NT2/D1 (cell line): ENCODE measurements at places on chromosomes 6 and 20.

DNA sequence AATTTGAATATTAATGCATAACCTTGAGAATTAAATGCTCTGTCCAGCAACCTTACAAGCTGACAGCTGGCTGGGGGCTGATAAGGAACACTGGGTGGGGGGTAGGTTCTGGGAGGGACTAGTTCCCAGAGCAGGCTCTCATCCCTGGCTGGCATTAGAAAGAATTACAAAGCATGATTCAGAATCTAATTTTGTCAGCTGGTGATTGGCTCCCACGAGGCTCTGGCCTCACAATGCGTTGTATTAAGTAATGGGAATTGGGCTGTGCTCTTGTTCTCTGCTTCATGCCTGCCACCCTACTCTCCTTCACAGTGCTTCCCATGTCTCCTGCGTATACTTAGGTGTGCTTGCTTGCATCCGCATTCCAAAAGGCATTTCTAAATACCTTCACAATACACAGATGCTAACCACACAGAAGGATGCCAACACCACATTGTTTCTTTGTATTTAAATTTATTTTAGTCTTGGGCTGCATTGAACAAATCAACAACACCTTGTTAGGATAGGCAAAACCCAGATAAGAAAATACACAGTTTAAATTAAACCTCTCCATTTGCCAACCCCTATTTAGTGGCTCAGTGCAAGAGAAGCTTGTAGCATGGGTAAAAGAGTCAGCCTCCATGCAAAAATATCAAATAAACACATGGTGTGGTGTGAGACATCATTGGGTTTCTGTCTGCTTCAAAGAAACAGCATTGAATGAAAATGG lies 434.5 kb upstream of the JAG1 start:
- no peak for DNase-seq

GRCh38 chr20:63696306-63696627 lies 185 bp upstream of the TNFRSF6B start:
- DNase-seq, result no peak

DNA sequence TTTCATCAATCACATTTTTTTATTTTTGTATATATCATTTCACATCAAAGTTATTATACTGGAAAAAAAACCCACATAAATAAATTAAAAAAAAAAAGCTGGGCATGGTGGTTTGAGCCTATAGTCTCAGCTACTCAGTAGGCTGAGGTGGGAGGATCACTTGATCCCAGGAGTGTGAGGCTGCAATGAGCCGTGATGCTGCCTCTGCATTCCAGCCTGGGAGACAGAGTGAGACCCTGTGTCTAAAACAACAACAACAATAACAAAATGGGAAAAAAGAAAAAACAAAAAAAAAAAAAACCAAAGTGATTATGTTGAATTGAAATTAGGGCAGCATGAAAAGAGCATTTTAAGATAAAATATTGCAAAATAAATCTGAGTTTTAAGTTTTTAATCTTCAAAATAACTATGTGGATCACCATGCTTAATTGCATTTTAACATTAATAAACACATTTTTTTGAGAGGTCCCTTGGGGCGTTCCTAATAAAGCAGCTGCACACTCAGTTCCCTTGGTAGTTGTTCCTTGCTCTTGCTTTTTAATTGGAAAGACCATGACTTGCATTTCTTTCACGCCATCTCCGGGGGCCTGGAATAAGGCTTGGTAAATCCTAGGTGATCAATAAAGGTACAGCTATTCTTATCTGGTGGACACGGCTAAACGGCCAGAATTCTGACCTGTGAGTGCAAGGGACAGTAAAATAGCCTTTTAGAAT lies 15.1 kb downstream of the NOX3 start:
- DNase-seq, result no peak

- no peak for DNase-seq
Measured at GRCh38 chr6:13229205-13230085, 98.9 kb downstream of the TBC1D7 start.

GRCh38 chr20:16760431-16761304 lies 12.5 kb downstream of the OTOR start:
- DNase-seq, result no peak

GRCh38 chr6:138963531-138963930 lies 24.5 kb downstream of the REPS1 start:
- no peak for DNase-seq

DNA sequence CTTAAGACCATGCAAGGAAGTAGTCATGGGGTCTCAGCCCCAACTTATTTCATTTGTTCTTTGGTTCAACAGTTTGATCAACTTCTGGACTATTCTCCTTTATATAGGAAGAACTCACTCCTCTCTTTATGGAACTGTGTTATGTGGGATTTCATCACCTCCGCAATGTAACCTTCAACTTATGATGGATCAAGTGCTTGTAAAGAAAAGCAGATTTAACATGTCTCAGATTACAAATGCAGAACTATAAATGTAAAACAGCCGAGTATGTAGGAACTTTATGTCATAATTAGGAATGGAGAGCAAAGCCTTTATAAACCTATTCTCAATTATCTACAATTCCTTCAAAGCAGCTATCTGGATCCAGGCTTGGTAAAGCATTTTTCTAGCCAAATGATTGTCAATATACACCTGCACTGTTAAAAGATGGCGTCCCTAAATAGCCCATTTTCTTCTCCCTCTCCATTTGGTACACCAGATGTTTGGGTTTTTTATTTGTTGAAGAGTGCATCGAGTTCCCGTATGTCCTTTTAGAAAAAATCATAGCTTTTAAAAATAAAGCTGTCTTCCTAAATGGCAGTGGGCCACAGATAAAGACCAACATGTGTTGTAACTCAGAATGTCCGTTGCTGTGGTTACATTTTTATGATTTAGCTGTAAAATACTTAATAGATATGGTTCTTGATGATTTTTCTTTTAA lies 985.1 kb upstream of the SLC35B3 start:
- no peak for DNase-seq

GRCh38 chr6:70292193-70292592 lies 10.7 kb downstream of the COL9A1 start:
- no peak for DNase-seq

- DNase-seq, result no peak
Measured at GRCh38 chr6:110340392-110340965, 17.7 kb downstream of the METTL24 start.

DNA sequence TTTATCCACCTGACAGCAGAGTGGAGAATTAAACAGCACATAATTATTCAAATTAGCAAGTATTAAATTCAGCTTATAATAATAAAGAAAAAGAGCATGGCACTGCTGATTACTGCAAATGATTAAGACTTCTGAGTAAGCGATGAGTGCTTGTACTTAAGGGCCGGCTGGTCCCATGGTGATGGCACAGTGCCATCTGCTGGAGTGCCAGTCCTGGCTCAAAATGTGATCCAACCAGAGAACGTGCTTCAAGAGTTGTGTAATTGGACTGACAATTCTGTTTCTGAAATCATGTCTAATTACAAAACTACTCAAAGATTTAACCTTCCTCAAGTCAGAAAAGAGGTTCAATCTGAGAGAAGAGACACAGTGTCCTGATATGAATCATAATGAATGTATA lies 181.6 kb upstream of the RGS17 start:
- DNase-seq, result peak; percentile 2

DNA sequence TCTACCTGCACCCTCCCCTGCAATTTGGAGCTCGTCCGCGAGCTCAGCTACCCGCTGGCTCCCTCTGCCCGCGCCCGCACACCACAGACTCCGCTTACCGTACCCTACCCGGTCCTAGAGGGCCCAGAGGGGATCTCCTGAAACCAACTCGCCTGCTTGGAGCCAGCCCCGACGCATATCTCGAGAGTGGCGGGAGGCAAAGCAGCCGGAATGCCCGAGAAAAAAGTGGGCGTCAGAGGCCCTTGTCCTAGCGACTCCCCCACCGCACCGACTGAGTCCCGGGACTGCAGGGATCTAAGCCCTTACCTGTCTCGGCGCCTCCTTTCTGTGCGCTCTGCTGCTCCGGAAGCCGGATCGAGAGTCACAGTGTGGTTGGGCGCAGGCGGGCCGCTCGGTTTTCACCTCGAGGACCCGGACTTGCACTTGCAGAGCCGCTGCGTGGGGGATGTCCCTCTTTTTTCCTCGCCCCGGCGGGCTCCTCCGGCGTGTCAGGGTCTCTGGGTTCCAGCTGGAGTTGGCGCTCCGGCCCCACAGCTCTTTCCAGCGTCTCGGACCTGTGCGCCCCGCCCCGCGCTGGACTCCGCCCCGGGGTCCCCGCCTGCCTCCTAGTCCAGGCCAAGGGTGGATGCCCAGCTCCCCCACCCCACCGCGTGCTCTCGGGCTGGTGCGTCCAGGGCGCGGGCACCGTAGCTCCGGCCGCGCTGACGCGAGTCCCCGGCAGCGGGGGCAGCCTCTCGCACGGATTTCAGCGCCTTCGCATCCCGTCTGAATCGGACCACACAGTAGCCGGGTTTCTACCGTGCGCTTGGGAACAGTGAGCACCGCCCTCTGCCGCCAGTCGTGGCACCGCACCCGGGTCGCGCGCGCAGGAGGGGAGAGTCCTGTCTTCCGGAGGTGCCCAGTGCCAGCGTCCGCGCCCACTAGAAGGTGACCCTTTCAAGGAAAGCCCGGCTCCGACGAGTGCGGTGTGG lies at the start of gene PROKR2:
TSS of gene PROKR2 (minus strand) at position 767 of the 971 bp plus-strand sequence. CDS start 2,585 bp downstream, outside the sequence.
- peak; percentile 59 for DNase-seq

DNA sequence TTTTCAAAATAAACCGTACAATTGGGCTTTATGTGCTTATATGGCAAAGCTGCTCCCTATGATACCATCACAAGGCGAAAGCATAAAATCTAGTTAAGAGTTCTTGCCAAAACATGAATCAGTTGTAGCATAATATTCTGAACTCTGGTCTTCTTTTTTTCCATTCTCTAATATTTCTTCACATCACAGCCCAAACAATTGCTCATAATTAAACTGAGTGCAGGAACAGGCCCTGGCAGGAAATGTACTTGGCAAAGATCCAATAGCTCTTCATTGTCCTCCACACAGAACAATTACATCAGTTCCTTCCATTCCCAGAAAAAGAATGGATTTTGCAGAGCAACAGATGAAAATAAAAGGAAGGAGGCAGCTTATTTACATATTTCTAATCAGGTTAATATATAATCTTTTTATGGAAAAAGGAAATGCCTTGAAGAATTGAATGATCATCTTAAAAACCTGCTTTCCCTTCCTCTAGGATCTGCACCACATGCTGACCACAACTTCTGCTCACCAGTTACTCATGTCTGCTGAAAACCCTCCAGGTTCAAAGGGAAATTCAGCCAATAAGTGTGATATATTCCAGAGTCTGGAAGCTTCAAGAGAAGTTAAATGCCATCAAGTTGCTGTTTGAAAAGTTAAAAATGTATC lies 123.3 kb upstream of the COL21A1 start:
- no peak for DNase-seq

DNA sequence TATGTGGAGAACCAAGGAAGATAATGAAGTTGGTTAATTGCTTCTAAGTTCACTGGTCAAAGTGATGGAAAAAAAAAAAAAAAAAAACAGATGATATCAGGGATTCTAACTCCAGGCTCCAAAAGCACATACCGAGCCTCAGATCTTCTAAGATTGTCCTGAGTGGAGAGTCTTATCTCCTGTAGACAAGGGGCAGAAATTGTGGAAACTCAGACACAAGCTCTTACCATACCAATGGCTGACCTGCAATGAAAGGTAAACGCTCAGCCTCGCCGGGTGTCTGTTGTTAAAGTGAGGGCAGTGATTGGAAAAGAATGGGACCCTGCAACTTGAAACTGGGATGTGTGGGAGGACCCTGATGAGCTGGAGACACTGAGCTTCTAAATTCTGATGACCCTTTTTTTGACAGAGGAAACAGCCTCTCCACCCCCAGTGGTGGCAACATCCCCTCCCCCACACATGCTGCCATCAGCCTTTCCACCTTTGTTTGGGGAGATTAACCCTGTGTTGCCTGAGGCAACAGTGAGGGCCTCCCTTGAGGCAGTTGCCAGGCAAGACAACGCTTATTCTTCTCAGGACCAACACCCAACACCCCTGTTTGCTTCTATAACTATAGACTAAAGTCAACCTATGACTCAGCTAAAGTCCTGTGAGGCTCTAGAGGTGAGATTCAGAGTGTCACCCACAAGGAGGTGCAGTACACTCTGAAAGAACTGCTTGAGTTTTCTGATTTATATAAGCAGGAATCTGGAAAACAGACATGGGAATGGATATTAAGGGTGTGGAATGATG lies 154.0 kb downstream of the THBS2 start:
- DNase-seq, result peak; percentile 13

GRCh38 chr20:44858606-44859360 lies 26.7 kb upstream of the YWHAB start:
- DNase-seq, result no peak

GRCh38 chr6:73250016-73250415 lies 13.0 kb downstream of the KHDC1 start:
- no peak for DNase-seq

- DNase-seq, result no peak
Measured at GRCh38 chr6:51533962-51534361, 553.5 kb downstream of the PKHD1 start.

DNA sequence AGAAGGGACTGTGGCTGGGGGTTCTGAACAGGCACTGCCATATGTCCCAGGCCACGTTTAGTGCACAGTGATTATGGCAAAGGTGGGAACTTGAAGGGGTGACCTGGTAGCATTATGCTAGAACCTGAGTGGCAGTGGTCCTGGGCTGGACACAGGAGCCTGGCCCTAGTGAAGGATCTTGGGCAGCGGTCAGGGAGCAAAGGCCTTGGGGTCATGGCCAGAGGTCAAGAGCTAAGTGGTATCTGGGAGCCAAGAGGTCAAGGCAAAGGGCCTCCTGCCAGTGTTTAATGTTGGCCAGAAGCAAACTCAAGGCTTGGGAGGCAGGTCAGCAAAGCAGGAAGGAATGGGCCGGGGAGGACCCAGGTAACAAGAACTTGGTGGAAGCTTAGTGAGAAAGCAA lies 254.5 kb downstream of the CDH26 start:
- DNase-seq, result no peak

DNA sequence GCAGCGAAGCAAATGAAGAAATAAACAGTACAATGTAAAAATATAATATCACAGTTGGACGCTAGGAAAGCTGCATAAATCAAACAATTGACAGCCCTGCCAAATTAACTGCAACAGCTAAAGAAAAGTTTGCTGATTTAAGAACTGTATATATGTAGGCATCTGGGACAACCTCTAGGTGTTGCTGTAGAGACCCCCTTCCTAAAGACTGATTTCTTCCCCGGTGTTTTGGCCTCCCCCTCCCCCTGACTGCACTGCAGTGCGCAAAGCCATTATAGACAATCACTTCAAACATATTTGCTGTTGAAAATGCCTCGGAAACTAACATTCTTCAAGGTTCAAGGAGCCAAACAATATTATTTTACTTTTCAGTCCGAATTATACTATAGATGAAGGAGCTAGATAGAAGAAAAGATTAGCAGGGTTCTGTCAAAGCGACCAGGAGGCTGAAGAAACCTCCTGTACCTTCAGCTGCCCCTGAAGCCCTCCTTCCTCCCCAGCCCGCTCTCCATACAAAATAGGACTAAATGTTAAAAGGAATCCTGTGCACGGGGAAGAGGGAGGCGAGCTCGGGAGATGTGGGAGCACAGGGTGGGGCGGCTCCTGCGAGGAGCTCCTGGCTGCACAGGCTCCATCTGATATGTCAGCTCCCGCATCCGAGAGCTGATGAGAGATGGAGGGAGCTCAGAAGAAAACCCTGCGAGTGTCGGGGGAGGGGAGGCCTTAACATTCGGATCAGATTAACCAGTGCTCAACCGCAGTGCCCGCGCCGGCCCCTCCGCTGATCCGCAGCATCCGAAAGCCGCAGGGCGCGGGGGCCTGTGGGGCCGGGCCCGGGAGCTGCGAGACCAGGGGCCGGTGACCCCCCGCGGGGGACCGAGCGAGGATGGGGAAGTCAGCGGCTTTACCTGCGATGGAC lies 822 bp downstream of the ELOVL4 start:
- peak; percentile 22 for DNase-seq
